ENCODE measurements at places on chromosomes 16 and 17.
A peak's percentile ranks its signal among the peaks of the same experiment; 100 is the strongest.

- DNase-seq = no peak
Observed at GRCh38 chr16:87936375-87937230, at the start of gene CA5A. CA5A (minus strand) TSS chr16:87936529; CDS start chr16:87936450, 79 bp downstream.

- DNase-seq = no peak
Observed at GRCh38 chr17:6104956-6105648, 34.9 kb downstream of the WSCD1 start.

DNA sequence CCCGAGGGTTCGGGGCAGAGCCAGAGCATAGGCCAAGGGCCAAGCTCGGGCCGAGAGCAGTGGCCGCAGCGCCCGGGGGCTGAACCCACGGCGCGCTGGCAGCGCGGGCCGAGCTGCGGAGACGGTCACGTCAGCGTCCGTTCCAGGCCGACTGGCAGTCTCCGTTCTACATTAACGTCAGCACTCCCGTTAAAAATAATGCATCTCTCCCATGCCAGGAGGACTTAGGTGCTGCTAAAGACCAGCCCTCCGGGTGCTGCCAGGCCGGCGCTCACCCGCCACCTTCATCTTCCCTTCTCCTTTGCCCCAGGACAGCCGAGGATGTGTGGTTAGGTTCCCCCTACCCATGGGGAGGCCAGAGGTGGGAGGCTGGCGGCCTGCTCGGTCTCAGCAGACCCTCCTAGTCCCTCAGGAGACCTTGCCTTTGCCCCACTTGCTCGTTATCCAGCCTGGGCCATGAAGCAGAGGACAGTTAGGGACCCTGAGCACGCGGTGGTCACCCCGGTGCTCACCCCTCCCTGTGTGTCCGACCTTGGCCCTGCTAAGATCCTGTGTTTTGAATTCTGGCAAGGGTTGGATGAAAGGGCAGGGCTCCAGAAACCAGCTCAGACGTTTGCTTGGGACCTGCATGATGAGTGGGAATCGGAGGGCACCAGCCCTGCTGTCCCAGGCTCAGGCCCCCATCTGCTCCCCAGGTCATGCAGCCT lies 572 bp downstream of the MPG start:
- DNase-seq = peak; percentile 35

DNA sequence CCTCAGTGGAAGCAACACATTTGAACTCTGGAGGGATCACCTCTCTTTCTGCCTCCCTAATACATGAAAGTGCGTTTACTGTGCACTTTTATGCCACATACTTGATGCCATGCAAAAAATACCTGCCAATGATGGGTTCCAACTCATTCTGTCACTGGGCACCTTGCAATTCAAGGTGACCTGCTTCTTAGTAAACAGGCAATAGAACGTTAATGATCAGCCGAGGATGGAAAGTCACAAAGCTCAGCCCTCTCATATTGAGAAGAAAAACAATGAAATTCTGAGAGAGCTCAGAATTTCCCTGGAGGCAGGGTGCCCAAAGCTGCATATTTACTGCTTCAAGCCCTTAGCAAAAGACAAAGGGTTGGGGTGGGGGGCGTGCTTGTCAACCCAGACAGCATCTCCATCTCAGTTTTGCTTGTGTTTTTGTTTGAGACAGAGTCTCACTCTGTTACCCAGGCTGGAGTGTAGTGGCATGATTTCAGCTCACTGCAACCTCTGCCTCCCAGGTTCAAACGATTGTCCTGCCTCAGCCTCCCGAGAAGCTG lies 23.2 kb downstream of the LITAF start:
- DNase-seq = no peak

DNA sequence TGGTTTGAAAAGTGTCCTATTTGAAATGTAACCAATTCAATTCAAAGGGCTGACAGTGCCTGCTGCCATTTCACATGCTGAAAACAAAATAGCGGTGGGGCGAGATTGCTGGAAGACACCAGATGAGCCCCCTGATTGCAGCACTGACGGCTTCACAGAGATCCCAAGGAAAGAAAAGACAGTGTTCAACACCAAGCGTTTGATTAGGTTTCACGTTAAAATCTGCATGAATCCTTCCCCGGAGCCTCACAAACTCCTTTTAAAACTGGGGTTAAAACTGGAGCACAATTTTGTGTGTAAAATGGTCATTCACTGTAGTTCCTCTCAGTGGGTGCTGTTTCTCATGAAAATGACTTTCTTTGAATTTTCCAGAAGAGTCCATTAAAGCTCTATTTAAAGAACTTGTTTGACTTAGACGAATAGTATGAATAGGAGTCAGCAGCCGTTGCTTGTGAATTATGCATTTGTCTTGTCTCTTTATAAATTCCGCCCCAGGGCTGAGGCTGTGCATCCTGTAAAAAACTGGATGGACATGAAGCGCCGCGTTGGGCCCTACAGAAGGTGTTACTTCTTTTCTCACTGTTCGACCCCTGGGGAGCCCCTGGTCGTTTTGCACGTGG lies 8.8 kb downstream of the MLYCD start:
- DNase-seq = no peak

DNA sequence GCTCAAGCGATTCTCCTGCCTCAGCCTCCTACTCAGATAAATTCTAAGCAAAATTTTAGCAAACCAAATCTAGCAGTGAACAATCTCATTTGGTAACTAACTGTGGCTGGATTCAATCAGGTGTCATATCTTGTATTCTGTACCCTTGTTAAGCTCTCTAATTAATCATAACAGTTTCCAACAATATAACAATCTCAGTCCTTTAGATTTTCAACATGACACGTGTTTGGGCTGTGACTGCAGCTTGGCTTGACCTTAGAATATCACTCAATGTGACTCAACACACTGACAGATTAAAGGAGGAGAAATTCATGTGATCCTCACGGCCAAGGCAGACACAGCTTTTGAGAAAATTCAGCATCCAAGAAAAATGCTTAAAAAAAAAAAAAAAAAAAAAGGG lies 133.6 kb downstream of the BANP start:
- no peak for DNase-seq
